ENCODE measurements at places on chromosomes 4 and X.
A peak's percentile ranks its signal among the peaks of the same experiment; 100 is the strongest.

DNA sequence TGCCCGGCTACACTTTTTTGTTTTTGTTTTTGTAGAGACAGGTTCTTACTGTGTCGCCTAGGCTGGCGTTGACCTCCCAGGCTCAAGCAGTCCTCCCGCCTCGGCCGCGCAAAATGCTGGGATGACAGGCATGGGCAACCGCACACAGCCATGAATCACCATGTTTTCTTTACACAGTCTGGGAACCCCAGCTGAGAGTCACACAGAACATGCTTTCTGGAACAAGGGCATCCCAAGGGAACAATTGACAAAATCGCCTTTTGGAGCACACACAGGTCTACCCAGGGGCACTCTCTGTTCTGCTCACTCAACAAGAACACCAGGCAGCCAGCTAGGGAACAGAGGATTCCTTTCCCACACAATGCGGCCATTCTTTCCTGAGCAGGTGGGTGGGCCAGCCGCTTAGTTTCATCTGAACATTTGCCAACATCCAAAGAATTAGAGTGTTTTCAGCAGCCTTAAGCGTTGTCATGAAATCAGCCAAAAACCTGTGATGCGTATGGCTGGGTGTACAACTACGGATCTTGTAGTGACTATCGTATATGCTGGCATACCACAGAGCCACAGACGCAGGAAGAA, 15.7 kb downstream of the PRKX start:
- peak; percentile 95 for DNase-seq

- no peak for DNase-seq
Observed at GRCh38 chrX:69028761-69029120, 136.5 kb downstream of the PJA1 start.

GRCh38 chr4:167233685-167234315, 494 bp downstream of the SPOCK3 start:
- DNase-seq, result no peak

GRCh38 chr4:7426525-7427171, 8.1 kb downstream of the PSAPL1 start:
- no peak for DNase-seq

DNA sequence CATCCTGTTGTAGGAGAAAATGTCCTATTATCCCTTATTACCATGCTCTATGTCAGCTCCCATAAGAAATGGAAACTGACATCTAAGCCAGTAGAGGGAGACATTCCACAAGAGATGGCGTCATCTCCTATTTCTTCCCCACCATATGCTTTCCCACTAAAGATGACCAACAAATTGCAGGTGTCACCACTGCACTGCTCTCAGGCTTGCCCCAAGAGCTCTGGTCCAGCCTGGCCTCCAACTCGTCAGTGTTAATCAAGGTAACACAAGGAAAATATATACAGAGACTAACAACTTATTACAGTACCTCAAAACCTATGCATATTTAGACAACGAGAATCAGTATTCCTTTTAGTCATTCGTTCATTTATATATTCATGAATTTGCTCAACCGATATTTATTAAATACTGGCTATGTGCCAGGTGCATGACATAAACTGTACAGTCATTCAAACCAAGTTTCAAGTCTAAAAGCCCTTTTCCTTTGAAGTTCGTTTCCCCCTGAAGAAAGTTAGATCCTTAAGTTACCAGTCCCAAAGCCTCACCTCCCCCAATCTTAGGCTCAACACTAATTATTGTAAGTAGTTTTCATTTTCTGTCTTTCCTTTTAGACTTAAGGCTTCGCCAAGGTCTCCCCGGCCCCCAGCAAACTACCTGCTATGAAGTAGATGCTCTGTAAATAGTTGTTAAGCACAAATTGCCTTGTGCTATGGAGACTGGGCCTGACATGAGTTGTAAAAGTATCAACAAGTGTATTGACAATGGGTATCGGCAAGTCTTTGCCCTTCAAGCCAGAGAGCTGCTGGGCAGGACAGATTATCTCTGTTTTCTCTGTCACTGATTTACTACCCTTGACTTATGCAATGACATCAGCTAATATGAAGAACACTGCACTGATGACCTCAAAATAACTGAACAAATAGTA, 3.1 kb upstream of the FGB start:
- no peak for DNase-seq

- no peak for DNase-seq
Observed at GRCh38 chrX:85504381-85504780, 124.9 kb upstream of the POF1B start.

DNA sequence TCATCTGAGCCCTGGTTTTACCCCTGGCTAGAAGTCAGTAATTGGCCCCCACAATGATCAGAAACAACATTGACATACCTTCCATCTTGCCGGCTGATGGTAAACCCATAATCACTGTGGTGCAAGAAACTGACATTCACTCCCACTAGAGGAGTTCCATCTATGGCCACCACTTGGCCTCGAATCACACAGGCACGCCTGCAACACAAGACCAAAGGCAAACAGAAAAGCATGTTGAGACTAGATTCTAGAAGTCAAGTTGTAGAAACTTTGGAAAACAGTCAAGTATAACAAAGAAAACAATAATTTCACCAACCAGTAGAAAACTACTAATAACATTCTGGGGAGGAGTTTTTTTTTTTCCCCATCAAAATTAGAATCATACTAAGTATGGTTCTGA, 183.4 kb downstream of the SH2D1A start:
- DNase-seq, result no peak

- no peak for DNase-seq
Observed at GRCh38 chr4:13378973-13379759, 105.0 kb downstream of the RAB28 start.

GRCh38 chr4:26418107-26418506, 72.2 kb downstream of the CCKAR start:
- no peak for DNase-seq

DNA sequence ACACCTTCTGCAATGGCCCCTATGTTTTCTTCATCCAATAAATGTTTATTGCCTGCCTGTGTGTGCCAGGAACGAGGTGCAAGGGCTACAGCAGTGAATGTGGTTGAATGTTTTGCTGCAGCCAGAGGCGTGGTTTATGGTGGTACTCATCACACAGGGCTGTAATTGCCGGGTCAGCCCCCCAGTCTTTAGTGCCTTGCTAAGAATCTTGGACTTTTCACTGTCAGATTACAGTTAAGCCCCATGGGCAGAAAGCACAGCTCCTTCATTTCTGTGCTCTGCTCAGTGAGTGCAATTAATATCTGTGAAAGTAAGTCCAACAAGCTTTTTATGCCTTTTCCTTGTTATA, 67.8 kb downstream of the TAPT1 start:
- DNase-seq, result no peak

DNA sequence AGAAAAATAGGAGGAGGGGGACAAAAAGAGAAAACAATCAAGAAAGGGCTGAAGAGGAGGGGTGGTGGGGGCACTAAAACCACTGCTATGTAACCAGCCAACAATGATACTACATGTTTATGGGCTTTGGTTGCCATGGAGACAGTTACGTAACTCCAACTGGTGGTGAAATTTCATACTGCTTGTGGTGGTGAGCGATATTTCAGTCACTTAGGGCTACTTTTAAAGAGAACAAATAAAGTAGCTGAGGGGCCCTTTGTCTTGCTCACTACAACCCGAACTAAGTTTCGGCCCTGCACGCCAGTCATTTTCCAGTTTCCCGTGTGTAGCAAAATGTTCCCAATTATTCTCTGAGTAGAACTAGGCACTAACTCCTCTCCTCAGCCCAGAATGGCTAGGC, 275.2 kb upstream of the EDA2R start:
- no peak for DNase-seq

- no peak for DNase-seq
Observed at GRCh38 chrX:120308959-120309872, 2.0 kb downstream of the TMEM255A start.

GRCh38 chrX:68917799-68918198, 89.0 kb downstream of the EFNB1 start:
- no peak for DNase-seq

DNA sequence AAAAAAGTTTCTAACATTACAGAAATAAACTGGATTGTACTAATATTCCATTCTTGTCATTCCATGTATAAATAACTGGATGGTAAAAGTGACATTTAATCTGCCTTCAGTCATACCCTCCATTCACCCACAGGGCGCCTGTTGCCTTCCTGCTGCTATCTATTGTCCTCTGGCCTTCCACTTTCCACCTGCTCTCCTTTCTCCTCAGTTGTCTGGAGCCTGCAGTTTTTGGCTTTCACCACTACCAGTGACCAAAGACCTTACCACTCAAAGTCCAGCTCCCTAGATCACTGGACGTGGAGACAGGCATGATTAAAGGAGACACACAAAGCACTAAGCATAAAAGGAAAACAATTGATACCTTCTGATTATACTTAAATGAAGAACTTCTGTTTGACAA, 46.2 kb upstream of the NHS start:
- DNase-seq, result no peak

- no peak for DNase-seq
Observed at GRCh38 chr4:67500373-67500772, 44.9 kb downstream of the CENPC start.

DNA sequence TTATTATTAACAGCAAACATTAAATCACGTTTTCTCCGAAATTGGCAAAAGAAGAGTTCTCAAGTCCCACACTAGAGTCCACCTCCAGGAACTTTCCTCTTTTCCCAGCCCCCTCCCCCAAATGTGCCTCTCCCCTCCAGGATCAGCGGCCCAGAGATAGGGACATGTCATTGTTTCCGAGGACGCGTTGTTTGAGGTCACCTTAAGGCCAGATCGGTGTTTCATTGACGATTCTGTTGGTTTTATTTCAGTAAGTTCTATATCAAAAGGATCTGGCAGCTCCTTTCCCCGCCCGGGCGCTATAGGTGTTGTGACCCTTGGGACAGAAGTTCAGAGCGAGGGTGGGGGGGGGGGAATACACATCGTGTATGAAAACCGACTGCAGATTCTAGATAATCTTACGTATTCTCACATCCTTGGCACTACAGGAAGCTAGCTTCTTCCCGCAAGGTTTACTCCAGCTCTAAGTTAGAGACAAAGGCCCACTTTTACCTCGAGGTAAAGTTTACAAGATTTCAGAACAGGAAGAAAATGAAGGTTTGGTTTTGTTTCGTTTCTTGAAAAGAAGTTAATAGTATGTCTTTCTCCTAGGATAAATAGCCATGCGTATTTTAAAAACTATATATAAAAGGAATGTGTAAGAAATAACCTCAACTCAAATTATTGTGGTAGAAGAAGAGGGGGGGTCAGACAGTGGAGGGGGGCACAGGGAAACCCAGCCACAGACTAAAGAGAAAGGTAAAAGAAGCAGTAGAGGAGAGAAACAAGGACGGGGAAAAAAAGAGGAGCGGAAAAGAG, 739 bp upstream of the MSX1 start:
- no peak for DNase-seq

GRCh38 chr4:70818173-70818855, 21.4 kb downstream of the GRSF1 start:
- no peak for DNase-seq

All from kidney epithelial cell (primary cell).